ENCODE measurements at places on chromosomes 12 and 14.

DNA sequence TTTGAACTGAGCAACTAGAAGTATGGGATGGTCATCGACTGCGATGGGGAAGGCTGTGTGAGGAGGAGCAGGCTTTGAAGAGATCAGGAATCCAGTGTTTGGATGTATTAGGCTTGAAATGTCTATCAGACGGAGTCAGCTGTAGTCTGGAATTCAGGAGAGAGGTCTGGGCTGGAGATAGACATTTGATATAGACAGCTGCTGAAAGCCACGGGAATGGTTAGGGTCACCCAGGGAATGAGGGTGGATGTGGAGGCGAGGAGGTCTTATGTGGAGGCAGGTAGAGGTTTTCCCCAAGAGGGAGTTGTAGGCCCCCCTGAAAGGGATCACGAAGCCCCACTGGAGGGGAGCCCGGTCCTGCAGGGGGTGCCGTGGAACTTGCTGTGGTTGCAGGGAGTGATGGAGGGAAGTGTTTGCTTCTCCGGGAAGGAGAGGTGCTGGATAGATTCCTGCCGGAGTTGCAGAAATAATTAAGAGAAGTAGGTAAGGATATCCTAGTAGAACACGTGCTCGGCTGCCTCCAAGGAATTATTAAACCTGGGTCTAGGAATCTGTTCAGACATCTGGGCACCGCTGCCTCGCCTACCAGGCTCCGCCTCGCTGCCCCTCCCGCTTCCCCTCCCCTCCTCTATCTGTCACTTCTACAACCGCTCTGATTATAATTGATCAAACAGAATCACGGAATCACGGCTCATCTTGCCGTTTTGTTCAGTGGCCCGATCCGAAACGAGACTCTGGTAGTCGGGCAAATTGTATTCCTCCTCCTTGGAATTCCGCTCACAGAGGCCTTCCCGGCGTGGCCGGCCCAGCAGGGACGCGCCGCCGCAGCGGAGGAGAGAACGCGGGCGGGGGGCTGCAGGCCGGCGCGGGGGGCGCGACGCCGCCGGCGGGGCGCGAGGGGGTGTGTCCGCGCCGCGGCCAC is 826 bp upstream of the CACNA1C start:
- no peak for DNase-seq

GRCh38 chr12:52317468-52318052 is 3.6 kb downstream of the KRT83 start:
- no peak for DNase-seq

DNA sequence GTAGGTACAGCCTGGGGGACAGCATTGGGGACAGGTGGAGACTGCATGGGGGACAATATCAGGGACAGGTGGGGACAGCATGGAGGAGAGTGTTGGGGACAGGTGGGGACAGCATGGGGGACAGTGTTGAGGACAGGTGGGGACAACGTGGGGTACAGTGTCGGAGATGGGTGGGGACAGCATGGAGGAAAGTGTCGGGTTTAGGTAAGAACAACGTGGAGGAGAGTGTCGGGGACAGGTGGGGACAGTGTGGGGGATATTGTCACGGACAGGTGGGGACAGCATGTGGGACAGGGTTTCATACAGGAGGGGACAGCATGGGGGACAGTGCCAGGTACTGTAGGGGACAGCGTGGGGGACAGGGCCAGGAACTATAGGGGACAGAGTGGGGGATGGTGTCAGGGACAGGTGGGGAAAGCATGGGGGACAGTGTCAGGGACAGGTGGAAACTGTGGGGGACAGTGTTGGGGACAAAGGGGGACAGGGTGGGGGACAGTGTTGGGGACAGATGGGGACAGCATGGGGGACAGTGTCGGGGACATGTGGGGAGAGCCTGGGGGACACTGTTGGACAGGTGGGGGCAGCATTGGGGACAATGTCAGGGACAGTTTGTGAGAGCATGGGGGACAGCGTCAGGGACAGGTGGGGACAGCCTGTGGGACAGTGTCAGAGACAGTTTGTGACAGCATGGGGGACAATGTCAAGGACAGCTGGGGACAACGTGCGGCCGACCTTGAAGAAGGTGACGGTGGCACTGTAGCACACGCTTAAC is 213.1 kb downstream of the TMEM121 start:
- DNase-seq, result no peak

DNA sequence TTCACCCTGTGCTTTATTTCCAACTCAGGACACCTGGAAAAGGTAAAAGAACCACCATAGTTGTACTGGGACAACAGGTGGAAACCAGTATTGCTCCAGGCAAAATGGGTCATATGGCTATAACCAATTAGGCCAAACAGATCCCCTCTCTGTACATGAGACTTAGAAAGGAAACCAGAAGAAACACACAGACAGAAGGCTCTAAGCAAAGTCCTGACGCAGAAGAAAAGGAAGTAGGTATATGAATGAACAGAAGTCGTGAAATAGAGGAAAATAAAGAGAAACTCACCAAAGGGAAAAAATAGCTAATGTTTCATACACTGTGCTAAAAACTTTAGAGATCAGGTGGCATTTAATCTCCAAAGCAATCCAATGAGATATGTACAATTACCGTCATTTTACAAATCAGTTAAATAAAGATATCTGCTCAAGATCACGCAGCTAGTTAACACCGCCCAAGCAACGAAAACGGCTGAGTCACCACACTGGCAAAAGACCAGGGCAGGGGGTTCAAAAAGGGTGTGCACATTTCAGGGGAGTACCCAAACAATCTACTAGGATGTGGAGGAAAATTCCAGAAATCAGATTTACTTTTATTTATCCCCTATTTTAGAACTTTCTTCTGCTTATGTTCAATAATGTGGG is 82.3 kb downstream of the ITPR2 start:
- DNase-seq, result no peak

DNA sequence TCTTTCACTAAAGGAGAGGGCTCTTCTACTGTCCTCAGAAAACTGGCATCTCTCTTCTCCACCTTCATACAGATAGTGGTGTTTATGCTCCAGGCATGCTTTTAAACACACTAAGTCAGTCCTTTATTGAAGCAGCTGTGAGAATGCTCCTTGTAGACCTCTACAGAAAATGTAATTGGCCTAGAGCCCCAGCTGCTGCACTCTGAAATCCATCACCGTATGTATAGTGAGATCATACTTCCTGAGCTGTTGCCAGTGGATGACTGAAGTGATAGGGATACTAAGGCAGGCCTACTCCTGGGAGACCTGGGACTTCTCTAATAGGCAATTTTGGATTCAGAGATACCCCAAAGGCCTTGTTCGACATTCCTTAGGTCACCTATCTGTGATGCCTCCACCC is 535.4 kb downstream of the RPS29 start:
- DNase-seq, result no peak

- no peak for DNase-seq
Measured at GRCh38 chr14:50573862-50574261, 13.9 kb downstream of the ATL1 start.

DNA sequence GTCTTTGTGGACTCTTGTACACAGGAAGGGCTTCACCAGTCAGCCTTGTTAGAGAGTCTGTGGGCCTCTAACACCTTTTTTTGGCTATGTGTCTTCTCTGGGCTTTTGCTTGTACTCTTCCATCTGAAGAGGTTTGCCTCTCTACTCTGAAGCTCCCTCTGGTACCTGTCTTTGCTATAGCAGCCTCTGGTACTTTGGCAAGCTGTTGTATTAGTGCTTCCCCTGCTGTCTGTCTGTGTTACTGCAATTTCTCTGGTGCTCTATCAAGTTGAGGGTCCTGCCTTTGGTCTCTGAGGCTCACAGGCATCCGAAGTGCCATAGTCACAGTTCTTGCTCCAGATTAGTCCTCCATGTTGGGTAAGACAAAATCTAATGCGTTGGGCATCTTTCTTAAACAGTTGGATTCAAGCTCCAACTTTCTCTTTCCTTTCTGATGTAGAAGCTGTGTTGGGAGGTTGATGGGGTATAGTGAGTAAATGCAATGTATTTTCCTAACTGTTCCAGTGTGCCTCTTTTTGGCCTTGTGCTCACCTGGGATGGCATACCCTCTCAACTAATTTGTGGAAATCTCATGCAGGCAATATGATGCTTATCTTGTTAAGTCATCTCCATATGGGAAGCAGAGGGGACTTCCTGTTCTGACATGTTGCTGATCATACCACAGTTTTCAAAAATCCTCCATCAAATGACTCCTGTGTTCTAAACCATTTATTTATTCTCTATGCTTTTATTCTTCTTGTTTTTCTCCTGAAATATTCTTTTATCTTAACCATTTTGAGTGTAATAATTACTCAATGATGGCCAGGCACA is 88.8 kb downstream of the ATF7IP start:
- peak; percentile 39 for DNase-seq

DNA sequence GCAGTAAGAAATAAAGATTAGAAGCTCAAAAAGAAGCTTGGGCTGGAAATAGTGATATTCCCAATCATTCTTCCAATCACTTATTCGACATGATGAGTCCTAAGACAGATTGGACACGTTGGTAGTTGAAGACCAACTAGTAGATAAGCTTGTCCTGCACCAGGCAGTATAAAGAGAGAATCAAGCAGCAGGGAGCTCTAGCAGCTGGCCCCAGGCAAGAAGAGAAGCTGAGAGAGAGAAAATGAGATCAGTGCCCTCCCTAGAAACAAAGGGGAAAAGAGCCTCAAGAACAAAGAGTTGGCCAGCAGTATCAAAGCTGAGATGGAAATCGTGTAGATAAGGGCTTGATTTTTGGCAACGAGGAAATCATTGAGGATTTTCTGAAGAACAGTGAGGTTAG is 20.6 kb downstream of the RASSF8 start:
- no peak for DNase-seq

- DNase-seq, result no peak
Measured at GRCh38 chr14:75667099-75667765, 6.2 kb downstream of the TTLL5 start.

DNA sequence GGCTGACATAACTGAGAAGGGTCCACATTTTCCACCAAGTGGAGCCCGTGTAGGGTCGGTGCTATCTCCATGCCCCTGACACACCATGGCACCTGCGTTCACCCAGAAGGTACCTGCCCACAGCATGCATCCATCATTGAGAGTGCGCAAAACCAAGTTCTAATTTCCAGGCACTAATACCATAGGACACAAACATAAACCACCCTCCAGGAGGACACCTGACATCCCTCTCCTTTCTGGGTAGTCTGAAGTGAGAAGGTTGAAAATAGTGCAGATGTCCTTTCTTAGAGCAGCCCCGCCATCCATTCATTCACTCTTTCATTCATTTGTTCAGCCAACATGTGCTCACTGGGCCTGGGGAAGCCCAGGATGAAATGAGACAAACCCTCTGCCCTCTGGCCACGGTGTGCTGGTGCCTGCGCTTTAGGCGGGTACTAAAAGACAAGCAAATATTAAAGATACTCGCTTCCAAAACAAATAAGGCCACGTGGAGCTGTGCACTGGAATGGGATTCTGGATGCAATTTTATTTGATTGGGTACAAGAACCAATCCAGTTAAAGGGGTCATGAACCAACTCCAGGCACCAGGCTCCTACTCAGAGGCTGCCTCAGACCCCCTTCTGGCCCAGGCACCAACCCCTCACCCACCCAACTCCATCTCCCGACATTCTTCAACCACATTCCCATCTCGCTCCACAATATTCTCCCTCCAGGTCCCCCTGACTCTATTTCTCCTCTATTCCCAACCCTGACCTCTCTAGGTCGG is 1.2 kb downstream of the TTC7B start:
- no peak for DNase-seq

DNA sequence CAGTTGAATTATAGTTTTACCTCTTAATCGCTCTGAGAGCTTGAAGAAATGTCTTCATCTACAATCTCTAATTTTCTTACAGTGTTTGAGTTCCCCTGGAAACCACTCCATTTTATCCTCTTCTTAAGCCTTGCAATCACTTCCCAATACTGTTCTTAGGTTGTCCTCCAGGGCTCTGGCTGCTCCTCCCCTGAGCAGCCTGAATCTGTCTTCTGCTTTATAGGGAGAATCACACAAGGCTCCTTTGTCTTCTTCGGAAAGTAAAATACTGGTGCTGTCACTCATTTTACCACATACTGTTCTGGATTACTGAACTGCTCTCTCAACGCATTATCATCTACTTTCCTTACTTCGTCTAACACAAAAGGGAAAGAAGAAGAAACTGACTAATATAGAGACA is 133.7 kb downstream of the MDGA2 start:
- no peak for DNase-seq

GRCh38 chr12:93705237-93705636 is 28.1 kb downstream of the CRADD start:
- no peak for DNase-seq

DNA sequence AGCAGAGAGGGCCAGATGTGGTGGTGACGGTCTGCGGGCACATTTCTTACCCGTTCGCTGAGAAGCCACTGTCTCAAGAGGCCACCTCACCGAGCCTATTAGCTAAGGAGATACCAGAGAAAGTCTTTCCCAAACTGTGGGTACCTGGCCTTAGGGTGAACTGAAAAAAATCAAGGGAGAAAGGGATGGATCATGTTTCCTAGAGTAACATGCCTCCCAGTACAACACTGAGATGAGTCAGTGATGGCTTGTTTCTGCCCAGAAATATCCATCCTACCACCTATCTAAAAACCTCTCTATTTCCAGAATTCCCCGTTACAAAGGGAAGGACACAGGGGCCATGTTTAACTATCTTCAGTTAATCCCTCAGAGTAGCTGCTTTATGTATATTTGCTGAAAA is 83.7 kb downstream of the LMNTD1 start:
- no peak for DNase-seq

DNA sequence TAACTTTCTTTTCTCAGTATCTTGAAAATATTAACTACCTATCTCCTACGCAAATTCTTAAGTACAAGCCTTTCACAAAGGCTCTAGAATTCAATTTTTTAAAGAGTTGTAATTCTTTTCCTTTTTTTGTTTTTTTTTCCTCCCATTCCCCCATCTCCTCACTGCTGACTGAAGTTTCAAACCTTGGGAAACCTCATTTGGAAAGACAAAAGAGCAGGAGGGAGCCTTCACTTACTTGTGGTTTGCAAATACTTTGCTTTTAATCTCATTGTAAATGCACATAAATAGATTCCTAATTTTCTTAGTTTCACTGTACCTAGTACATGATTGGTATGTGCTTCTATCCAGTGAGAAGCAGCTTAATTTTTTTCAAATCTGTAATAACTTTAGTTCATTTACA is 15.8 kb upstream of the PTGDR start:
- no peak for DNase-seq

- DNase-seq, result no peak
Measured at GRCh38 chr12:54191126-54191525, 2.3 kb upstream of the SMUG1 start.

GRCh38 chr14:20775901-20776300 is 5.2 kb upstream of the RNASE6 start:
- DNase-seq, result no peak

DNA sequence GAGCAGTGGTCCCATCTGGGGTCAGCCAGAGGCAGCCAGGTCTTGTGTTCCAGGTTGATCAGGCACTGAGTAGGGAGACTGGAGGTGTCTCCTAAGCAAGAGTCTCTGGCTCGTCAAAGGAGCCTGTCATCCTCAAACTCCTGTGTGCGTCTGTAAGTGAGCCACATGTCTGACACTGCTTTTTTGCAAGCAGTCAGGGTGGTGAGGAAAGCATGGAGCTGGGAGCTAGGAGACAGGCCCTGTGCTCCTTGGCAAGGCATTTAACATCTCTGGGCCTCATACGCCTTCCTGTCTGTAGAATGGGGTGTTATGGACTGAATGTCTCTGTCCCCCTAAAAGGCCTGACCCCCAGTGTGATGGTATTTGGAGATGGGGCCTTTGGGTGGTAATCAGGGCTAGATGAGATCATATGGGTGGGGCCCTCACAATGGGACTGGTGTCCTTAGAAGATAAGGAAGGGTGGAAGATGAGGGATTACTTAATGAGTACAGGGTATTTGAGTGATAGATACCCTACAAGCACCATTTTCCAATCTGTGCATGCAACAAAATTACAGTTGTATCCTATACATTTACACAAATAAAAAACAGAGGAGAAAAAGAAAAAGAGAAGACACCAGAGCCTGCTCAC is 53.0 kb downstream of the ARL6IP4 start:
- DNase-seq, result no peak

Measured in MM.1S (cell line).